ENCODE measurements at places on chromosomes 6 and 20.
A peak's percentile ranks its signal among the peaks of the same experiment; 100 is the strongest.

DNA sequence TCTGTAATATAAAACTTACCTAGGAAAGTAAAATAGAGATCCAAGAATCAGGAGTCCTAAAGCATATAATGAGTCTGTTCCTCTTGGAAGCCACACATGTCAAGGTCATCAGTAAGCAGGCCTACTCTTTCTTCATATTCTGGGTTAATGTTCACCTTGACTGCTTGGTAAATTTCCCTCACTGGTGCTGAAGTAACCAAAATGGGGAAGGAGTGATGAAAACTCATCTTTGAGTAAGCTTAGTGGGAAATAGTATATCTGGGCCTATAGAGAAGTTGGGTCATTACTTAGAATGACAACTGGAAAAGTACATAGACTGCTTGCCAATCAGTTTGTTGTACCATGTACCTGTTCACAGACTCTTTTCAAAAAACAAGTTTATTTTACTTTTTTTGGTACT lies 6.6 kb downstream of the TSPYL4 start:
- peaks cover 5% of the 10 kb centered on the region for H3K36me3 ChIP-seq
- peaks cover 20% of the 10 kb centered on the region for H3K4me1 ChIP-seq
- peaks cover 2% of the 10 kb centered on the region for H3K27me3 ChIP-seq
- H3K27ac ChIP-seq, result no peak overlapping the region

- peak; percentile 11 for DNase-seq
- no peak overlapping the region for H3K27ac ChIP-seq
- no peaks in the 10 kb centered on the region for H3K27me3 ChIP-seq
- H3K4me3 ChIP-seq, result no peak overlapping the region
- no peaks in the 10 kb centered on the region for H3K4me1 ChIP-seq
These were observed 34.6 kb downstream of the FKBP1C start for GRCh38 chr6:63245909-63246308.

DNA sequence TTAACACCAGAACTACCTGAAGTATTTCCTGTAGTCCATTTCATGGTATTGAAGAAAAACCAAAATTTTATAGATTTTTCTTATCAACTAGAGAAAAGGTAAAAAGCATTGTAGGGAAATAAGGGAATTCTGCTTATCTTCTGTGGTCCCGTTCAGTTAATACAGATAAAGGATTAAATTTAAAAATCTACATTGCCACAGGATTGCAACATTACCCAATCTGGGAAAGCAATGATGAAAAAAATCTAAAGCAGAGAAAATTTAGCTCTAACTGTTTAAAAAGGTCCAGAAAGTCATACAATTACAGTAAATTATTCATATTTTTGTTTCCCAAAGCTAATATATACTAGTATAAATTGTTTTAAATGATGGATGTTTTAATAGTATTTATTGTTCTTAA lies 18.0 kb downstream of the POLH start:
- DNase-seq, result no peak
- H3K4me1 ChIP-seq, result no peaks in the 10 kb centered on the region
- H3K27me3 ChIP-seq, result no peaks in the 10 kb centered on the region

DNA sequence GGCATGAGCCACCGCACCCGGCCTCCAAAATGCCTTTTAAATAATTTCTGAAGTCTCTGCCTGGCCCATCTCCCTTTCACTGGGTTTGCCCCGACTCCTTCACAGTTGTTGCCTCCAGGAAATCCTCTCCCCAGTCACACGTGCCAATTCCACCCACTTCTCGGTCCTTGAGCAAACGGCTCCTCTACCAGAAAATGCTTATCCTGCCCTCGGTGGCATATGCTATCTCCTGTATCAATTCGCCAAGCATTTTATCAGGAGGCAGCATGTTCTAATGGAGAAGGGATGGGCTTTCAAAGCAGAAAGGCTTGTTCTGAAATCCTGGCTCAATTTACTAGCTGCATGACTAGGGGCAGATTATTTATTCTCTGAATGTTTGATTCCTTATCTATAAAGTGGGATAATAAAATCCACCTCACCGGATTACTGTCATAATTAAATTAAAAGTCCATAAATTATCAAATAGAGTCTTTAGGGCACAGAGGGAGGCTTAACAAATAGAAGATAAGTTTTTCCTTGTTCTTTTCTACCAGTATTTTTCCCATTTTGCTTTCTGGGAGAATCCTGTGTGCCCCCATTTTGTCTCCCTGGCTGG lies 66.3 kb downstream of the PPP1R3G start:
- peaks cover 2% of the 10 kb centered on the region for H3K27me3 ChIP-seq
- no peak overlapping the region for H3K27ac ChIP-seq
- no peak for DNase-seq

DNA sequence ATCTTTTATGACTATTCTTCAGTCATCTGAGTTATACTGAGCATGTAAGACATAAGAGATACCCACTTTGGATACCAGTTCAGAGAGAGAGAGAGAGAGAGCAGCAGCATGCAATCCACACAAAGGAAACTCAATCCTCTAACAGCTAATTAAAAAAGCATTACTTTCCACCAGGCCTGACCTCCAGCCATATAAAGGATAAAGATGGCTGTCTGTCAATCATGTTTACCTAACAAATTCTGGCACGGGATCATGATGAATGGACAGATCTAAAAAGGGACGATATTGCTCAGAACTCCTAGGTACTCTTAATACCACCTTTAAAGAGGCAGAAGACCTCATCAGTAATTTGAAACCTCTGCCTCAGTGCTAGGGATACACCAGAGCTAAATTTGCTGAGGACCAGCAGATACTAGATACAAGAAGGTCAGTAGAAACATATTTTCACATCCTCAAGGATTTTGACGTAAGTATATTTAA lies 159.2 kb downstream of the RPS12 start:
- no peak overlapping the region for H3K4me3 ChIP-seq
- H3K36me3 ChIP-seq, result no peaks in the 10 kb centered on the region
- H3K4me1 ChIP-seq, result peaks cover 5% of the 10 kb centered on the region
- no peaks in the 10 kb centered on the region for H3K27me3 ChIP-seq

- no peaks in the 10 kb centered on the region for H3K36me3 ChIP-seq
- no peaks in the 10 kb centered on the region for H3K4me1 ChIP-seq
These were observed 65.0 kb downstream of the QRSL1 start for GRCh38 chr6:106694343-106694742.

DNA sequence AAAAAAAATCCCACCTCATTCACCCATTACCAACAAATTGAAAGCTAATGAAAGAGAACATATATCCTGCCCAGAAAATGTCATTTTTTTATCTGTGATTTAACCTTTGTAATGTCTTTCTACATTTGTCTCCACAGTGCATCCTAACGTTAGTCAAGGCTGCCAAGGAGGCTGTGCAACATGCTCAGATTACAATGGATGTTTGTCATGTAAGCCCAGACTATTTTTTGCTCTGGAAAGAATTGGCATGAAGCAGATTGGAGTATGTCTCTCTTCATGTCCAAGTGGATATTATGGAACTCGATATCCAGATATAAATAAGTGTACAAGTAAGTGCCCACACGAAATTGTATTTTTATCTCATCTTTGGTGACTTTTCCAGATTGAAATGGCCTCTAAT lies 30.0 kb downstream of the RSPO3 start:
- peaks cover 42% of the 10 kb centered on the region for H3K4me1 ChIP-seq
- no peaks in the 10 kb centered on the region for H3K27me3 ChIP-seq
- H3K4me3 ChIP-seq, result no peak overlapping the region
- H3K36me3 ChIP-seq, result no peaks in the 10 kb centered on the region
- no peak overlapping the region for H3K27ac ChIP-seq
- DNase-seq, result no peak

DNA sequence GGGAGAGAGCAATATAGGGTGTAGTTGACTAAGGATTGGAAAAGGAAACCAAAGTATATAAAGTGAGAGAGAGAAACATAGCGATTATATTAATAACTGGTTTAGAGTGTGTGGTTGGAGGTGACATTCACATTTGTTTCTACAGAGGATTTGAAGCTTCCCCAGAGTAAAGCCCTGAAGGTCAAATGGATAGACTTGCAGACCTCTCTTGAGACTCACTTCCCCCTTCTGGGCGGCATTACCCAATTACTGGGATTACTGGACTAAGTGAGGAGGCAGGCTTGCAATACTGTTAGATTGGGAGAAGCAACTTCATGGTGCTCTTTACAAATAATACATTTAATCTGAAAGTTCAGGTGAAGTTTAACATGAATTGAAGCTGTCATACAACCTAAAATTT lies 10.7 kb downstream of the FIG4 start:
- peaks cover 4% of the 10 kb centered on the region for H3K27me3 ChIP-seq
- no peak for DNase-seq
- H3K27ac ChIP-seq, result no peak overlapping the region

DNA sequence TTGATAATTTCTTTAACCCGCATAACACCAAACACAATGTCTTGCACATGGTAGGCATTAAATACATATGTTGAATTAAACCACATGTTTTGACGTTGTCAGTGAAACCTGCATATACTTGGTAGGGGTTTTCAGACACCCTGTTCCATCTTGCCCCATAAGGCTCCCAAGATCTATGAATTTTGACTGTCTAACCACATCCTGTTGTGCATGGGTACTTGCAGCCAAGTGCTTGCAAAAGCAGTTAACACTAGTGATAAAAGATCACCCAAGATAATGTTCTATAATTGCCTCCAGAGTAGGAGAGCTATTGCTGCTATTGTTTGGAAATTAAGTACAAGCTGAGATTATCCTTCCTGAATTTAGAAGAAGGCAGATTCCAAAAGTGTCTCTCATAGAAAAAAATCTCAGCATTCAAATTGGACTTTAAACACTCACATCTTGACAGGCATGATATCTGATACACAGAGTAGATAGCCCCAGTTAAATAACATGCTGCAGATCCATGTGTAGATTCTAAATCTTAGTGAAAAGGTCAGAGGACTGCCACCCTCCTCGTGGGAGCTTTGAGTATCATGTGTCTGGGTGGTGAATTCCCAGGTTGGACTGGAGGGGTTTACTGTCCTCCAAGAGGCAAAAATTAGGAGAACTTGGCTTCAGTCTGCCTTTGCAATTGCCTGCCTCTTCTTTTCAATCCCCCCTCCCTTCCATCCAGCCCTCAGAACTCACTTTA lies 25.8 kb upstream of the CCN6 start:
- no peaks in the 10 kb centered on the region for H3K36me3 ChIP-seq
- H3K4me1 ChIP-seq, result peaks cover 18% of the 10 kb centered on the region
- DNase-seq, result no peak
- no peak overlapping the region for H3K4me3 ChIP-seq
- no peaks in the 10 kb centered on the region for H3K27me3 ChIP-seq

GRCh38 chr6:99711302-99711701 lies 104.7 kb downstream of the PRDM13 start:
- DNase-seq, result no peak
- H3K27ac ChIP-seq, result no peak overlapping the region
- H3K4me3 ChIP-seq, result no peak overlapping the region
- no peaks in the 10 kb centered on the region for H3K4me1 ChIP-seq
- no peaks in the 10 kb centered on the region for H3K36me3 ChIP-seq
- no peaks in the 10 kb centered on the region for H3K27me3 ChIP-seq

DNA sequence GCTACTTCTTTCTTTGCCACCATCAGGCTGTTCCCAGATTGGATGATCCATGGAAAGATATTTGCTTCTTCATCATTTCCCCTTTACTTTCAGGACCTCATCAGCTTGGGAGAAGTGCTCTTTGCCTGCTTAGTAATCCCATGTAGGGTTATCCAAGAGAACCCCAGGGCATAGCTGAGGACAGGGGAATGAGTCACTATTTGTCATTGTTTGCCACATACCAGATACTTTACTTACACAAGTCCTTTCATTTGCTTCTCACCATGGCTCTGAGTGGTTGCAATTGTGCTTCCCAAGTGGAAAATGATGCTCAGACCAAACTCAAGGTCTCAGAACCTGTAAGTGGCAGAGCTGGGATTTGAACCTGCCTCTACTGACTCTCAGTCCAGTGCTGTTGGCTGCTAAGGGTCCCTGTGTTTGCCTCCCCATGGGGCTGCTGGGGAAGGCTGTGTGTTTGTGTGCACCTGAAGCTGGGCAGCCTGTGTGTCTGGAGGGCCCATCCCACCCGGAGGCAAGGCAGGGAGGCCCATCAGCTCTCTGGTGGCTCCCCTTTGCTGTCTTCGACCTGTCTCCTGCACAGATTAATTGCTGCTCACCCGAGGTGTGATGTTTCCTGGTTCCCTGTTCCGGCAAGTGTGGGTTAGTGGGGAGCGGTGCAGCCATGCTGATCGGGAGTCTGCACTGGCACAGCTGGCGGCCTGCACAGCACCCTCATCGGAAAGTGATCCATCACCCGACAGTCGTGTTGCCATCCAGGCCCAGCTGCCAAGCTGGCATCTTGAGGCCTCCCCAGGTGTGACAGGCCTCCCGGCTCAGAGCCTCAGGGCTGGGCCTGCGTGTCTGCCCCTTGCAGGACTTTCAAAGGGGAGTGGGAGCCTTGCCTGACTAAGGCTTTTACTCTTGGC lies 228.8 kb downstream of the DHX35 start:
- H3K4me1 ChIP-seq, result no peaks in the 10 kb centered on the region
- H3K4me3 ChIP-seq, result no peak overlapping the region
- peaks cover 1% of the 10 kb centered on the region for H3K27me3 ChIP-seq
- DNase-seq, result no peak
- H3K27ac ChIP-seq, result no peak overlapping the region
- H3K36me3 ChIP-seq, result no peaks in the 10 kb centered on the region

GRCh38 chr6:106495014-106495413 lies 134.3 kb downstream of the RTN4IP1 start:
- H3K27me3 ChIP-seq, result no peaks in the 10 kb centered on the region
- H3K36me3 ChIP-seq, result no peaks in the 10 kb centered on the region
- peaks cover 3% of the 10 kb centered on the region for H3K4me1 ChIP-seq
- no peak for DNase-seq
- H3K27ac ChIP-seq, result no peak overlapping the region

GRCh38 chr6:105753620-105754211 lies 332.4 kb upstream of the PRDM1 start:
- no peak overlapping the region for H3K4me3 ChIP-seq
- peaks cover 3% of the 10 kb centered on the region for H3K36me3 ChIP-seq
- H3K27ac ChIP-seq, result no peak overlapping the region

DNA sequence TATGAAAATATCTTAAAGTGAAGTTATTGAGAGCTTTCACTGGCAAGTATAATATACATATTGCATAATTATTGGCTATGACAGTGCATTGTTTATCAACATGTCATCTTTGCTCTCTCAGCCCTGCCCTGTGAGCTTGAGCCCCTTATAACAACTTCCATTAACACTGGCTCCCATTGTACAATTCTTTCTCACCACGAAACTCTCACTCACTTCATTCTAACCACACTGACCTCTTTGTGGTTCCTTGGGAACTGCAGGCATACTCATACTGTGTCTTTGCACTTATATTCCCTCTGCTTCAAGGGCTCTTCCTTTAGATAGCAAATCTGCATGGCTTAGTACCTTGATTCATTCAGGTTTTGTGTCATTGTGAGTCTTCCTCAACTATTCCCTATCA lies 411.8 kb downstream of the CDKAL1 start:
- H3K36me3 ChIP-seq, result no peaks in the 10 kb centered on the region
- no peak for DNase-seq
- no peak overlapping the region for H3K27ac ChIP-seq

Data from endothelial cell (in vitro differentiated cells).